ENCODE measurements at places on chromosomes 13 and 19.

DNA sequence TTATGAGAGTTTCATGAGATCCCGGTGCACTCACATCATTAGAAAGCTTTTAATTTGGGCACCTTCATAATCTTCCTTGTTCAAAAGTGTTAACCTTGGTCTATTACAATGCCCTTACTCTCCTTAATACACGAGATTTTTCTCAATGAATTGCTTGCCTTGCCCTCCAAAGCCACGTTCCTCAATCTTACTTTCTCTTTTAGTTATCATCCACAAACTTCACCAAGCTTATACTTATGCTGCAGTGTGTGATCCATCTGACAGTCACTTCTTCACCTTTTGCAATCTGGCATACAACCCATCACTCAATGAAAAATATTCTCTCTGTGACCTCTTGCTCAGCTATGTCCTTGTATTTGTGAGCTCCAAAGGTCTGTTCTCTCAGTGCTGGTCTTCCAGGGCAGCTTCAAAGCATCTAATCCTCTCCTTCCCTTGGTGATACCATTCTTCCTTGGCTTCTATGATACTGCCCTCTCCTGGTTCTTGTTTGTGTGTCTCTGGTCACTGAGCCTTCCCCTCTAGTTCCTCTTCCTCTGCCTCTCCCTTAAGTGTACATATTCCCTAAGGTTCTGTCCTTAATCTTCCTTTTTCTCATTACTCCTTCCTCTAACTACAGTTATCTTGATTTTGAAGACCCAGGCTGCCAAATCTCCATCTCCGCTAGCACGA lies 202.2 kb upstream of the STARD13 start:
- DNase-seq, result no peak

- DNase-seq, result no peak
Measured at GRCh38 chr13:66402066-66402465, 828.1 kb downstream of the PCDH9 start.

DNA sequence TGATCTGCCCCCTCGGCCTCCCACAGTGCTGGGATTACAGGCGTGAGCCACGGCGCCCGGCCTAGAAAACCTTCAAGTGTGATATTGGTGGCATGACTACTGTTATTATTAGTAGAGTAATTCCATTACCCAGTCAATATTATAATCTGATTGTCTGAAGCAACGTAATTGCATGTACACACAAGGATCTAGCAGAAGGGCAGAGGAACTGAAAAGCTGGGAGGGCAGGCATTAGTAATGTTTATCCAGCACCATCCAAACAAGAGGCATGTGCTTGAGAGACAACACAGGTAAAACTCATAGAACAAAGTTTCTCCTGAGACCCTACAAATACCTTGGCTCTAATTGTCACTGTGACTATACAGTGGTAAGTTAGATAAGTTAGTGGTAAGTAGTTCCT lies 56.2 kb upstream of the ITM2B start:
- DNase-seq, result no peak

- no peak for DNase-seq
Measured at GRCh38 chr19:29785955-29786589, 25.7 kb upstream of the CCNE1 start.

GRCh38 chr19:18900700-18901481 lies 4.9 kb upstream of the CERS1 start:
- DNase-seq, result no peak

- no peak for DNase-seq
Measured at GRCh38 chr19:776549-776948, 20.7 kb upstream of the PTBP1 start.

DNA sequence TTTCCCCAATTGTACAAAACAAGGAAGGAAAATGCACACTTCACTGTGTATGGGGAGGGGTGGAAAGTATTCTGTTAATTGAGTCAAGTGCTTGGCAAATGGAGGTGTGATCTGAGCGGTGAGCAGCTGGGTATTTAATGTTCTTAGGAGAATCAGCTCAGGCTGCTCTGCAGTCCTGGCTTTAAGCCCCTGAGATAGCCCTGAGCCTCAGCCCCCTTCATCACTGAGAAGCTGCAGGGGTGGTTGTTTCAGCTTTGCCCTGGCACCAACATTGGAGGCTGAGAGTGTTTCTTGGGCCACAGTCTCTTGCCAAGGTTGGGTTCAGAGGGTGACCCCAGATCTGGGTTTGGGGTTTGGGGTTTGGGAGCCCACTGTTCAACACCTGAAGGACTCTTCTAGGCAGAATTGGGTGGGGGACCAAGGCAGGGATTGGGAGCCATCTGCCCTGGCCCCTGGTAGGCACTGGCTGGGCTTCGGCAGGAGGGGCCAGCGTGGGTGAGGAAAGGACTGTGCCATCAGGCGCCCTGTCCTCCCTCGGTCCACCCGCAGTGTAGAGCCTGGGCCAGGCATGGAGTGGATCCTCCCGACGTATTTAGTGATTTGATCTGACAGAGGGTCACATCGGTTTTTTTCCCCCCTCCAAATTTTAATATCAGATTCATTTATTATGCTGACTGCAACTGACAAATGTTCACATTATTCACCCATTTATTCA lies 66.7 kb upstream of the ZNF536 start:
- no peak for DNase-seq

DNA sequence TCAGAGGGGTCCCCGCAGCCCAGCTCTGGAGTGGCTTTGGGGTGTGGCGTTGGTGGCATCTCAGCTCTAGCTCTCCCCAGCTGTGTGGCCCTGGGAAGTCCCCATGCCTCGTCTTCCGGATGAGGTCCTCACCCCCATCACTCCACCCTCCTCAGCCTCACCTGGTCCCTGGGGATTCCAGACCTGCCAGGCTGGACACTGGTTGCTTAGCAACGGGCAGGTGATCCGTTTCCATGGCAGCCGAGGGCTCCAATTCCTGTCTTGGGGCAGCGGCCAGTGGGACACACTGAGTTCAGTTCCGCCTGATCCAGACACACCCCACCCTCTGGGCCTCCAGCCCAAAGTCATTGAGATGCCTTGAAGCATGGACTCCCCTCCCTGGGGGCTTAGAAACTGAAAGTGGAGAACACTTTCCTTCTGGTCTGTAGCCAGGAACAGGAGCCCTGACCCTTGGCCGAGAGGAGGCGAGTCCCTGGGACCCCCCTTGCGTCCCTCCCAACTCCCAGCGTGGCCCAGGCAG lies 7.7 kb upstream of the MISP start:
- DNase-seq, result peak; percentile 73

DNA sequence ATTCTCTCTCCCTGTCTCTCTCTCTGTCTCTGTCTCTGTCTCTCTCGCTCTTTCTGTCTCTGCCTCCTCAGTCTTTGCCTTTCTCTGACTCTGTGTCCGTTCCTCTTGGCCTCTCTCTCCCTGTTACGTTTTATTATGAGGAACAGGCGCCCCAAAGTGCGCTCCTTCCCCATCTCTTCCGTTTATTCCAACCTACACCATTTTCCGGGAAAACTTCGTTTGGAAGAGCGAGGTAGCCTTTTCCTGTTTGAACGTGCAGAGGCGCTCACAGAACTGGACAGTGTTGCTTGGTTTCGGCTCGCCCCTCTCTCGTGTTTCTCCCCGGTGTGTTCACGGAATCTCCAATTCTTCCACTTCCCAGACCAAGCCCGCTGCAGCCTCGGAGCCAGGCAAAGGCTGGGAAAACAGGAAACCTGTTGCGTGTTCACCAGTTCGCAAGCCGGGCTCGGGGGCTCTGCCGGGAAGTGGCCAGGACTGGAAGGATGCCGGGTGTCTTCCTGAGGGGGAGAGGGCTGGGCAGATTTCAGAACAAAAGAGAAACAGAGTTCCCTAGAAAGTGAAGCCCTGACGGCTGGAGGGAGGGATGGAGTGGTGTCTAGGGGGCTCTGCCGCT lies 605 bp downstream of the TMEM255B start:
- DNase-seq, result no peak

GRCh38 chr19:46021531-46022041 lies 1.3 kb downstream of the PGLYRP1 start:
- DNase-seq, result peak; percentile 66

DNA sequence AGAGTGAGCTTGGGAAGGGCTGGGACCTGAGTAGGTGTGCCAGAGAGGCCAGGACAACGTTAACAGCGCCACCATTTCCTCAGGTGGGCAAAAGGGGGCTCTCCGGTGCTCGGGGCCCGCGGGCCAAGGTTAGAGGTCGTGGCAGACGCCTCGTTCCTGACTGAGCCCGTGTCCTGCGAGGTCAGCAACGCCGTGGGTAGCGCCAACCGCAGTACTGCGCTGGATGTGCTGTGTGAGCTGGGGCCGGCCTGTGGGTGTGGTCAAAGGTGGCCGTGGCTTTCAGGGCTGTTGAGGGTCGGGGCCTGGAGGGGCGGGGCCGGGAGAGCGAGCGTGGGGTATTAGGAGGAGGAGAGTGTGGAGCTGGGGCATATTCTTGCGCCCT lies 3.7 kb downstream of the KIRREL2 start:
- no peak for DNase-seq

DNA sequence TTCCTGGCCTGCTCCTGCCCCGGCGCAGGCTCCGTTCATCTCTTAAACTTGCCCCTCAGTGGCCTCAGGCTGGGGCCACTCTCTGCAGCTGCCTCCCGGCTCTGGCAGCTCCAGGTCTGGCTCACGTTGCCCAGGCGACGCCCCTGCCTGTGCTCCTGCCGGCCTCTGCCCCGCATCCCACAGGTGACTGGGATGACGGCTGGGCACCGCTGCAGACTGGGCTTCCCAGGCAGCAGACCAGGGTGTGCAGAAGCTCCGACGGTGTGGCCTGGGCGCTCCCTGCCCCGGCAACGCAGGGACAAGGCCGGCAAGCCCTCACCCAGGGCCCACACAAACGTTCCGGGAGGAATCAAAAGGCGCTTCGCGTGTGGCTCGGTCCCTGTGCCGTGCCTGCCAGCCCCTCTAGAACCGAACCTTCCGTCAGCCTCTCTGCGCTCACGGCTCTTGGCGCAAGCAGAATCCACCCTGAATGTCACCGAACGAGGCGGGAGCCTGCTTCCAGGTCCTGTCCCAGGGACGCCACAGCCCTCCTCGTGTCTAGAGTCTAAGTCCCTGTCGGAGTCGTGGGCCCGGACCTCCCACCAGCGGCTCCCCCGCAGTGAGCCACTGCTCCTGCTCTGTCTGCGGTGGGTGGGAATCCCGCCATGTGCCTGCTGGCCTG lies 64.8 kb downstream of the MLLT1 start:
- no peak for DNase-seq

DNA sequence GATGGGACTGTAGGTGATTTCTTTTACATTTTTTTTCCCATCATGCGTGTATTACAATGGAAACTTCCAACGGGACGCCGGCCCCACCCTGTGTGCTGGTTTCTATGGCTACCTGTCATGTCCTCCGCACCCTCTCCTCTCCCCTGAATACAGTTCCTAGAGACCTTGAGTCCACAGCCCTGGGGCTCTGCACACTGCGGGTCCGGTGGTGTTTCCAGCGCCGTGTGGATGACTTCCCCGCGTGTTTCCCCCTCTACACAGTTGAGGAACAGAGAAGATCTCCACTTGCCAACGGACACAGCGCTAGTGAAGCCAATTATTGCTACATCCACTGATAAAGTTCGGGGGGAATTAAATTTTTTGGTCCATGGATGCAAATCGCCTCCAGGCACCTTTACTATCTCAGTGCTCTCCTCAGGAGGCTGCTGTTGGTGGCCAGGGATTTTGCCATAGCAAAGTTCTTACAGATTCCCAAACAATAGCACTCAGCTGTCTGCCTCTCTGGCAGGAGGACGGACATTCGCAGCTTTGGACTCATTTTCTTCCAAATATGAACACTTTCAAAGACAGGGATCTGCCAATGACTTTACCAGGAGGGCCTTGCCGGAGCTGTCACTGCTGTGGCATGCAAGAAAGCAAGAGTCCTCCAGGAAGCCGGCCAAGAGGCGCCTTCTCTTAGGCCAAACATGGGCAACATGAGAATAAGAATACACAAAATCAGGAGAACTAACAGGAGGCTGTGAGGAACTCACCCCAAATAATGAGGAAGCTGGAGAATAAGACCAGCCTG lies 39.3 kb upstream of the GAS6 start:
- no peak for DNase-seq

GRCh38 chr19:12244370-12244769 lies 50.3 kb downstream of the ZNF44 start:
- no peak for DNase-seq

DNA sequence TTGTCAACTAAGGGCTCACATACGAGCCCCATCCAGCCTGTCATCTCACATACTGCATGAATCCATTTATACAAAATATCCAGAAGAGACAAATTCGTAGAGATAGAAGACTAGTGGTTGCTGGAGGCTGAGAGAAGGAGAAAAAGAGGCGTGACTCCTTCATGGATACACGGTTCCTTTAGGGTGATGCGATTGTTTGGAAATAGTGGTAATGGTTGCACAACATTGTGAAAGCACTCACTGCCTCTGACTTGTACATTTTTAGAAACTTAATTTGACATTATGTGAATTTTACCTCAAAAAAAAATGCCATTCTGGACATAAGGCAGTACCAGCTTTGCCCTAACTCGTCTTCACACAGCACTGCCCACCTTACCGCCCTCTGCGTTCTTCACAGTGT lies 27.3 kb downstream of the IGFL1 start:
- DNase-seq, result no peak

DNA sequence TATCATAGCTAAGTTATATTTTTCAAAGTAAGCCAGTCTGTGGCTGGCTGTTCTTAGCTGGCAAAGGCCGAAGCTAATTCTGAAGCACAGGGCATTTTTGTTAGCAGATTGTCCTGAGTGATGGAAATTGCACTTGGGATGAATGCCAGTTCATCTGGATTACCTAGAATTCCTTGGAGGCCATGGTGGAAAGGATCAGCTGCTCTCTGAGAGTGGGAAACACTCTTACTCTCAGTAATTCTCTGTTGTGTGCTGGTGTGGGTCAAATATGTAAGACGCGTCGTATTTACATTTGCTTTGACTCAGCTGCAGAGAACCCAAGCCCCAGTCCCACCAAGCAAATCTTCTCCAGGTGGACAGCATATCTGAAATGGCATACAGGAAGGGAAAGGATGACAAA lies 60.7 kb upstream of the C1QTNF9B start:
- DNase-seq, result no peak

DNA sequence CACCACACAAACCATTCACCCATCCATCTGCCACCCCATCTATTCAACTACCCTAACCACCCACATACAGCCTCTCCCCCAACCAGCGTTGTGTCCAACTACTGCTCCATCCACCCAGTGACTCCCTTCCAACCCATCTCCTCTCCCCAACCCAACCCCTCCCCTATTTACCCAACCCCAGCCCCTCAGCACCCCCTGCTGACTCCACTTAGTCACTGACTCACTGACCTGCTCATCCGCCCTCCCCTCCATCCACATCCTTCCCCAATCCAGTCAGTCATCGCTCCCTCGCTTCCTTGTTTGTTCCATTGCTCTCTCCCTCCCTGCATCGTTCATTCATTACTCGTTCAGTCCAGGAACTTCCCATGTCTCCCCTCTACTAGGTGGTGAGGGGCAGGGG lies 39.2 kb downstream of the KCNC3 start:
- DNase-seq, result no peak

All from NCI-H2029 (cell line).